ENCODE measurements at places on chromosomes 1 and 21.
A peak's percentile ranks its signal among the peaks of the same experiment; 100 is the strongest.

DNA sequence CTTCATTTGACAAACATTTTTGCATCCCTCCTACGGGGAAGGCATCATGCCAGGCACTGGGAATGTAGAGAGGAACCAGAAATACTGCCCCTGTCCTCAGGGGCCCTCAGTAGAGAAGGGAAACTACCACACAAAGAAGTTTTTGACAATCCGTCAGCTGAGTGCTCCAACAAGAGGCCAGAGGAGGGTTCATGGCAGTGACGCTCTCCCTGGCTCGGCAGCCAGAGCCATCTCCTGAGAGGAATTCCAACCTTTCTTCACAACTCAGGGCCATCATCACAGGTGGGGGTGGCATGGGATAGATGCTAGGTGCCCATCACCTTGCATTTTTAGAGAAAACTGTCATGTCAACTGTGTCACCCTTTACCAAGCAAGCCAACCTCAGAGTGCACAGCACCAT lies 154.1 kb downstream of the HIVEP3 start:
- no peak for DNase-seq

GRCh38 chr21:39518055-39518846 lies 66.5 kb downstream of the SH3BGR start:
- peak; percentile 1 for DNase-seq

- DNase-seq = no peak
Observed at GRCh38 chr1:8649027-8649426, 168.4 kb downstream of the RERE start.

- no peak for DNase-seq
Observed at GRCh38 chr1:59185163-59185860, 111.6 kb upstream of the FGGY start.

DNA sequence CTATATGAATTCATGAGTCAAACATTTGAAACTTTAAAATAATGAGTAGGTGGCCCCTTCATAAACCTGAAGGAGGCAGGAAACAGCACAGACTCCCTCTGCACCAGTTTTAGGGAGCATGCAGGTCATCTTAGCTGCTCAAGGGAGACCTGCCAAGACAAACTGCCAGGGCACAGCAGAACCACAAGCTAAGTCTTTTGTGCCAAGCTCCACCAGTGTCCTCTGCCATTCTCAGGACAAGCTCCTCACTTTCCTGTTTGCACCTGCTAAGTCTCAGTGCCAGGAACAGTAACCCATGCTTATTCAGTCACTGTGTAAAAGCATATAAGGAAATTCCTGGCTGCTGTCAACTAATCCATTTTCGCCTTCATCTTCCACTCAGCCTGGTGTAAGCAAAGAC lies 368.9 kb downstream of the SEC16B start:
- no peak for DNase-seq

DNA sequence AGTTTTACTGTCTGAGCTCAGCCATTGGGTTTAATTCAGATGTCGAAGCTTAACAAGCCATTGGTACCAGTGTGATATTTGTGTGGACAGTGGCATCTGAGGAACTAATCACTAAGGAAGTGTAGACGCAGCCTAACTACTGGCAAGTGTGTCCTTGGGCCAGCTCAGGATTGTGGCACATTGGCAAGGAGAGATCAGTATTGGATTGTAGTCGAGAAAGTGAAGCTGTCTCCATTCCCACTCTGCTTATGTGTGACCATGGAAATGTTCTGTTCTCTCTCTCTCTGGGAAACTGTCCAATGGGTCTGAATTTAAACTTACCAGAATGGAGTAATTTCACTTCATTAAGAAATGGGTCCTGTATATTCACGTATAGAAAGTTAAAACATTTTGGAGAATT lies 112.2 kb downstream of the ITSN1 start:
- DNase-seq = no peak

- no peak for DNase-seq
Observed at GRCh38 chr1:60274422-60275290, 201.1 kb upstream of the C1orf87 start.

- DNase-seq = no peak
Observed at GRCh38 chr1:95126366-95126765, 9.2 kb downstream of the TLCD4 start.

GRCh38 chr21:31187499-31187898 lies 149.2 kb upstream of the KRTAP19-8 start:
- no peak for DNase-seq
